ENCODE measurements at places on chromosomes 7 and 10.

- DNase-seq = peak; percentile 95
Observed at GRCh38 chr7:15686295-15686956, at the start of gene MEOX2. MEOX2 (minus strand) TSS chr7:15686683; CDS start chr7:15686402, 281 bp downstream.

DNA sequence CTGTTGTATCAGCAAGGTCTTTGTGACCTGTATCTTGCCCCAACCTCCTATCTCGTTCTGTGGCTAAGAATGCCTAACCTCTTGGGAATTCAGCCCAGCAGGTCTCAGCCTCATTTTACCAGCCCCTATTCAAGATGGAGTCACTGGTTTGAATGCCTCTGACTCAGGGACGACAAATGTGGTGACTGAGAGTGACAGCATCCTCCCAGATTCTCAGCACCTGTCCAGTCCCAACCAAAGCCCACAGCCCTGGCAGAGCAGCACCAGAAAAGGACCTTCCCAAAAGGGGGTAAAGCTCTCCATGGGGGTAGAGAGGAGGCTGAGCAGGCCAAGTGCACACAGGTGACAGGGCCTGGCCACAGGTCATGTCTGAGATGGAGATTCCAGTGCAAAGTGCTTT lies 35.4 kb upstream of the GPAM start:
- no peak for DNase-seq

DNA sequence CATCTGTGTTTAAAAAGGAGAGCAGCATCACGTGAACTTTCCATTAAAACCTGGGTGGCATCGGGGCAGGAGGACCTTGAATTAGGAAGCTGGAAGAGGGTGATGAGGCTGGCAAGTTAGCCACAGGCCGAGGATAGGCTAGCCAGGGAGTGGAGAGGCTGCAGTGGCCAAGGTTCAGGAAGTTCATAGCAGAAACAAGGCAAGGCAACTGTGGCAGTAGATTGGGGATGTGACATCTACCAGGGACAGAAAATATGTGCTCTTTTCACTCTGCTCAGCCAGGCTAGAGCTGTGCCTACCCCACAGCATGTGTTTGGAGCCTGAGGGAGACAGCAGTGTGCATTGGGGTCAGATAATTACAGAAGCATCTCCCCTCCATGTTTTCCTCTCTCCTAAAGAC lies 2.2 kb upstream of the INPP5F start:
- DNase-seq = no peak

DNA sequence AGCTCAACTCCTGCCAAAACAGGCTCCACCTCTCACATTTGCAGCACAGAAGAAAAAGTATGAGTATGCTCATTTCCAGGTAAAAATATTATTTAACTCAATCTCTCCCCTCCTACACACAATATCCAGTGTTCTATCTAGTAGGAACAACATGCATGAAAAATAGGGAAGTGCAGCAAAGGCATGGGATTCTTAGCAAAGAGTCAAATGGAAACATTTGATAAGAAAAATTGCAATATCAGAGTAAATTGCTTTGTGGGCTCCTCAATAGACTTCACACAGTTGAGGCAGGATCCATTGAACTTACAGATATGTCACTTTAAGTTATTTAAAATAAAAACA lies 150.9 kb downstream of the ANK3 start:
- DNase-seq = peak; percentile 31

- DNase-seq = no peak
Observed at GRCh38 chr10:119653916-119654315, 2.7 kb downstream of the BAG3 start.

GRCh38 chr10:88754287-88754686 lies 5.5 kb upstream of the LIPN start:
- DNase-seq = no peak

GRCh38 chr10:103506061-103506460 lies 12.6 kb downstream of the NEURL1 start:
- DNase-seq = no peak

DNA sequence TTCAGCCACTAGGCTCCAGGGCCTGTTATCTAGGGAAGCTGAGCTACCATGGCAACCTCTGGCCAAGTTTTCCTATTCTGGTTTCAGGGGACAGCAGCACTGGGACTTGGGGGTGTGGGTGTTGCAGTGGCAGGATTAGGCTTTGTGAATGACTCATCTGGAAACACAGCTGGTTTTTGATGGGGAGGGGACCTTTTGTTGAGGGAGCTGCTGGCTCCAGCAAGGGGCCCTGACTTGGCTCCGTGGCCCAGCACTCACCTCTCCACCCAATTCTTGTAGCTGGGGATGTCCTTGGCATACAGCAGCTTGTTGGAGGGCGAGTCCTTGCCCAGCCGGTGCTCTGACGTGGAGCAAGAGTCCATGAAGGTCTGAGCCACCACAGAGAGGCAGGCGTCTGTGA lies 435.9 kb downstream of the PLXNA4 start:
- DNase-seq = peak; percentile 30

DNA sequence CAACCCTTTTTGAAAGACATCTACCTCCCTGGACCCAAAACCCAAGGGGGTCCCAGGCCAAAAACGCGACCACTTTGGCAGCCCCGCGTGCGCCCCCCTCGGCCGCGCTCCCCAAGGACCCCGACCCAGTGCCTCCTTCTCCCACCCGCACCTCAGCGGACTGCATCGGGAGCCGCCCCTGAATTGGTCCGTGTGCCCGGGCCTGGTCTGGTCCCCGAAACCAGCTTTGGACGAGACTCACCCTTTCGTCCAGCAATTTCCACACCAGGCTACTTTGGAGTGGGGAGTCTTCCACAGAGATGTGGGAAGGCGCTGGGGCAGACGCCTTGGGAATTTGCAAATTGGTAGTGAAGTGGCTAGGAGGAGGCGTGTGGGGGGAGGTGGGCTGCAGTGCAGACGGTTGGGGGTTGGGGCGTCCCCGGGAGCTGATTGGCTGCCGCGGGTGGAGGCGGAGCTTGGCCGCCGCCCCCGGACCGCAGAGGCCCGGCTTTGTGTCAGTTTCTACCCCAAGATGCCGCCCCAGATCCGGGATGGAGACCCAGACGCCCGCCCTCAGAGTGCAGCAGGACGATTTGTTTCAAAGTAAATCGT lies 16.9 kb downstream of the TCAF1 start:
- peak; percentile 92 for DNase-seq

DNA sequence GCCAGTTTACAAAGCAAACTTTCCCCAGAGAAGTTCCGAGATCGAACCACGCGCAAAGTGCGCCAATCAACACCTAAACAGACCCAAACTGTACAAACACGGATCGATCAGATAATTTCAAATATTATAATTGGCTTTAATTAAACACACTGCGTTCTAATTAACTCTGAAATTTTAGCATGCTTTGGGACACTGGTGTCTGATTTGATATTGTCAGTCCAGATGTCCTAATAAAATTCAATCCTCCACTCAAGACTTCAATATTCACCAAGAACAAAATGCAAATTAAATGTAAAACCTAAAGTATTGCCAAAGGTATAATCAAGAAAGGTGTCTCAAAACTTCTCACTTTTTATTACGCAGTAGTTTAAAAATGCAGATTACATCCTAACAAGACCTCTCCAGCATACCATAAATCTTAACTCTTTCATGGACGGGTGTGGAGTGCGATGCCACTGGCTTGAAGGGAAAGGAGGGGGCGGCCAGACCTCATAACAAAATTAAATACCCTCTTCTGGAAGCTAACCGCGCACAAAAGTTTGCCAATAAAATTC lies 5.9 kb upstream of the EBF3 start:
- no peak for DNase-seq

DNA sequence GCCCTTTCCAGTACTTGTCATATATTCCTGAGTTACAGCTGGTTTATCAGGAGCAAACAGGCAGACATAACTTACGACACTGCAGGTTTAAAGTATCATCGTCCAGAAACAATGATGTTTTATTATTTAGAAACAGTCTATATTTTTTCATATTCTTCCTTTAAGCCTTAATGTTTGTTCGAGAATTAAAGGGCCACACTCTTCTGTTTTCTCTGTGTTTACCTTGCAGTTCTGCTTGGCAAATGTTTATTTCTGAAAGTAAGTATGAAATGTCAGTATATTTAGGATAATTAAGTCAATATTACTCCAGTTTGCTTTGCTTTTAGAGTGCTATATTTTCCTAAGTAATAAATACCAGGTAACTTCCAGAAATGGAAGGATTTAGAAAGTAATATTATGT lies 115.1 kb downstream of the VTI1A start:
- no peak for DNase-seq

DNA sequence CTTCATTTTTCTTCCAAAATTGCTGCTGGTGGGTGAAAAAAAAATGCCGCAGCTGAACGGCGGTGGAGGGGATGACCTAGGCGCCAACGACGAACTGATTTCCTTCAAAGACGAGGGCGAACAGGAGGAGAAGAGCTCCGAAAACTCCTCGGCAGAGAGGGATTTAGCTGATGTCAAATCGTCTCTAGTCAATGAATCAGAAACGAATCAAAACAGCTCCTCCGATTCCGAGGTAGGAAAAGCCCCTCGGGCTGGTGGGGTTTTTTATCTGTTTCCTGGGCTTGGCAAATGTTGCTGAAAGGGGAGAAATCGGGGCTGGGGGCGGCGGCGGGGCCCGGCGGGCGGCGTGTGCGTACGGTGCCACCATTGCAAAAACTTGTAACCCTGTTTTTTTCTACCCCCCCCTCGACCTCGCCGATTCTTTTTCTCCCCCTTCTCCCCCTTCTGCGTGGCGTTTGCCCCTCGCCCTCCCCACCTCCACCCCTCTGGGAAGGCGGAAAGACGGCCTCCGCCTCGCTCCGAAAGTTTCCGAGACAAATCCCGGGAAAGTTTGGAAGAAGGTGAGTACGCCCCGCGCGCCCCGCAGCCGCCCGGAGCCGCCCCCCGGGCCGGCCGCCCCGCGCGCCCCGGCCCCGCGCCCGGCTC lies 789 bp downstream of the TCF7L2 start:
- peak; percentile 61 for DNase-seq

DNA sequence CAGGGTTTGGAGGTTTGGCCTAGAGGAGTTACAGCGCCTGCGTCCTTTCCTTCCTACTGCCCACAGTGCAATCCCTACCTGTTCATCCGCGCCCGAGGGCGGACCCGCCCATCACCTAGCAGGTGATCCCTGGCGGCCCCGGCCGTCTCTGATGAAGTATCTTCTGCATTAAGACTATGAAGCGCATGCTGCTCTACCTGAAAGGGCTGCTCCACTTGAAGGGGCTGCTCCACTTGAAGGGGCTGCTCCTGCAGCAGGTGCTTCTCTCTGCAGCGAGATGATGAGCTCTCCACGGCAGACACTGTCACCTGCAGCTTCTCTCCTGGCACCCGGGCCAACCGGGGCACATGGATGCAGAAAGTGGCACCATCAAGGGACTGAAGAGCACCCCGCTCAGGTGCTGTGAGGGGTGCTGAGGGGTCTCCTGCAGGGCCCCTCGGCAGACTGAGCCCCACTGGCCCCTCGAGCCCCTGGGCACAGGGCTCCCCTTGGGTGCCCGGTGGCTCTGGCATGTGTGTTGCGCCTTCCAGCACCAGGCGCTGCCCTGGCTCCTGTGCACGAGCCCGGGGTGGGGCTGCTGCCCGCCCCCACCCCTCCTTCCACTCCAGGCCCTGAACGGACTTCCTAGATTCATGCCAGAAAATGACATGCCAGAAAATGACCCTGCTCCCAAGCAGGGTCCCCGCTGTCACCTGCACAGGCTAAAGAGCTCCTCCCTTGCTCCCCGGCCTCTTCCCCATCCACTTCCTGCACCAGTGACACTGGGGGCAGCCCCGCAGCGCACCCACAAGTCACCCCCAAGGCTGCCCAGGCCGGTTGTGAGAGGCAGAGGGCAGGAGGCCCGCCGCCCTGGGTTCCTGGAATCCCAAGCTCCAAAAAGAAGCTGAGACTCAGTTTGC lies 29.4 kb downstream of the WDR86 start:
- DNase-seq = no peak

- DNase-seq = no peak
Observed at GRCh38 chr7:149317986-149318672, 56.1 kb downstream of the ZNF783 start.

DNA sequence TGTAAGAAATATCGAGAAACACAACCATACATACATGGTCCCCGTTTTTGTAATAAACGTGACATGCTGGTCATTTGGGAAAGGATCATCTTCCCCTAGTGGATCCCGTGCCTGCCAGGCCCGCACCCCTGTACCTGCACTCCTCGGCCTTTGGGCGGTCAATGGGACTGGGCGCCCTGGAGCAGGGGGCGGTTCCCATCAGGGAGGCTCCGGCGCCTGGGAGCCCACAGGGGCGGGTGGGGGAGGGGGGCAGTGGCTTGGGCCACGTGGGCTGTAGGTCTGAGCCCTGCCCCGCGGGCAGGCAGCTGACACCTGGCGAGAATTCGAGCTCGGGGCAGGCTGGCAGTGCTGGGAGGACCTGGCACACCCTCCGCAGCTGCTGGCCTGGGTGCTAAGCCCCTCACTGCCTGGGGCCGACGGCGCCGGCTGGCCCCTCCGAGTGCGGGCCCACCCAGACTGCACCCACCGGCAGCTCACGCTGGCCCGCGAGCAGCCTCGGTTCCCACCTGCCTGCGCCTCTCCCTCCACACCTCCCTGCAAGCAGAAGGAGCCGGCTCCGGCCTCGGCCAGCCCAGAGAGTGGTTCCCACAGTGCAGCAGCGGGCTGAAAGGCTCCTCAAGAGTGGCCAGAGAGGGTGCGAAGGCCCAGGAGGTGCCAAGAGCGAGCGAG lies 361.6 kb upstream of the GRM3 start:
- peak; percentile 18 for DNase-seq

DNA sequence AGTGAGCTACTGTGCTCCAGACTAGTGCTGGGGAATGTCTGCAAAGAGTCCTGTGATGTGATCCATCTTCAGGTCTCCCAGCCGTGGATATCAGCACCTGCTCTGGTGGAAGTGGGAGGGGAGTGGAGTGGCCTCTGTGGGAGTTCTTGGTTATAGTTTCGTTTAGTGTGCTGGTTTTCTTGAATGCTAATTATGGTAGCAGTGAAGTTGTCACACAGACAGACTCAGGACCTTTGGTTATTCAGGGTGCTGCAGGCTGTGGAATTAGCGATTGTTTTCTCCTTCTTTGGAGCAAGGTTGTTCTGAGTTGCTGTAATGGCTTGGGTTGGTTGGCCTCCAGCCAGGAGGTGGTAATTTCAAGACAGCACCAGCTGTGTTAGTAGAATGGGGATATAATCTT lies 132.7 kb upstream of the HGF start:
- no peak for DNase-seq

DNA sequence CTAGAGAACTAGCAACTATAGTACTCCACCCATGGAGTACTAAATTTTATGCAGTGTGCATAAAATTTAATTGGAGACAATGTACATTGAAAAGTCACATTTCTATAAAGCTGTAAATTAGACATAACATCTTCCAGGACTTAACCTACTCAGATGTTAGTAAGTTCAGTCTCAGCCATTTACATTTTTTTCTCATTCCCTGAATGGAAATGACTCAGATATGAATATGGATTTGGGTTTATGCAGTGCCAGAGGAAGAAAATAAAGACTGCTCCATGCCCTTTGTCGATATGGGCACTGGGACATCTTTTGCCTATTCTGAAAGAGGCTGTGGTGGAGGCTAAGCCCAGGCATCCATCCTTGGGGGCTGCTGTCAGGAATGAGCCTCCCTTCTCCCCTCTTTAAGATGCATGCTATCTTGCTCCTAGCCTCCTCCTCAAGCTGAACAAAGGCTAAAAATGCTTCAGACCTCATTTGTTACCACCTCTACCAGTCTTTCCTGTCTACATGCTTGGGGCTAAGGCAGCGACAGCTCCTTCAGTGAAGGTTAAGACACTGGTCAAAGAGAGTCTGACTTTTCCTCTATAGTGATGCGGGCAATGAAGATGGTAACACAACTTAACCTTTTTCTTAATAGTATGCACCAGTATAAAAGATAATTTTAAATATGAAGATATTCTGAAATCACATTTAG lies 486.8 kb upstream of the ANKRD30A start:
- no peak for DNase-seq

GRCh38 chr7:17661982-17662585 lies 278.2 kb downstream of the SNX13 start:
- DNase-seq = no peak

GRCh38 chr10:90856261-90856660 lies 1.6 kb downstream of the HTR7 start:
- DNase-seq = no peak

Measured in left hindlimb (tissue), 1 donor.